Right atrium auricular region (tissue), 2 donors: ENCODE measurements at places on chromosomes 11 and 22. TPM values are rescaled to one million over a fixed set of nuclear protein-coding genes. Genes with fewer than 3 reads are reported as not detected.

- no peak for DNase-seq
Observed at GRCh38 chr11:79276736-79277325, 164.0 kb downstream of the TENM4 start.

GRCh38 chr11:90465553-90465952 lies 242.7 kb upstream of the CHORDC1 start:
- DNase-seq: no peak

DNA sequence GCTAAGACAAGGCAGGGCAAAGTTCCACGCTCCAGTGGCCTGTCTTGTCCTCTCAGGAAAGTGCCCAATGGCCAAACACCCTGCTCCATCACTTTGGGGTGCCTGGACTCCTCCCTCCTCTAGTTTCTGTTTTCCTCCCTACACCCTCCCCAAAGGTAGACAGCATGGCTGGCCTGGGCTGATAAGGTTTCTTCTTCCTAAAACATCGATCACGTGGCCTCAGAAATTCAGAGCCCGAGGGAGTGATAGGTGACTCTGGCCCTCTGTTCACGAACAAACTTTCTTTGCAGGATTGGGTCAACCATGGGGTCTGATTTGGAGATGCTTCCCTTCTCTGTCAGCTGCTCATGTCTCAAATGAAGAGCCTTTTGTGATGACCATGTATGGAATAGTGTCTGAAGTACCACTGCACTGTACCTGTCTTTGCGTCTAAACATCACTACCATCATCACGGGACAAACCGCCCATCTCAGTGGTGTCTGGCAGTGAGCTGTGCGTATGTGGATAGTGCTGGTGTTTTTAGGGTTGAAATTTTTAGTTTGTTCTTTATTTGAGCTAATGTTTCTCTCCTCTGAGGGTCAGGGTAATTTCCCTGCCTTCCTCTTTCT lies 6.1 kb downstream of the MICAL2 start:
- DNase-seq: no peak

DNA sequence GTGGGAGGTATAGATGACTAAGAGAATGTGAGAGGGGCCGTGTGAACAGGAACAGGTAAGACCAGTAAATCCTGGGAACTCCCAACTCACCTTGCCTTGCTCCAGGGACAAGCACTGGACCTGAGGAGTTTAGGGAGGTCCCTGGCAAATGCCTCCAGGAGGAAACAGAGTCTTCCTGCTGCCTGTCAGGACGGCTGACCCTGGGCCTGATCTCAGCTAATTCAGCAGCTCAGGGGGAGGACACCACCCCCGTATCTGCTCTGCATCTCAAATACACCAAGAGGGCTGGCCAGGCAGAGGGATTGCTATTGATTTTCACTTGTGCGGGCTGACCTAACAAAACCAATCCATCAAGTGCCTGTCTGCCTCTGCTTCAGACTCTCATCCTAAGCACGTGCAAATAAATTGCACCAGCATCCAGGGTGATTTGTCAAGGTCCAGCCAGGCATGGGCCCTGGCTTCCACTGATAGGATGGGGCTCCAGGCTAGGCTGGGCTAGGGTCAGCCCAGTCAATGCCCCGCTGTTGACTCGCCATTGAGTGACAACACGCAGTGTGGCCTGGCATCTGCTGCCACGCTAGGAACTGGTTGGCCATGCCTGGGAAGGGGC lies 20.3 kb downstream of the UQCR10 start:
- no peak for DNase-seq

- no peak for DNase-seq
Observed at GRCh38 chr11:125346179-125346530, 149.9 kb downstream of the FEZ1 start.

DNA sequence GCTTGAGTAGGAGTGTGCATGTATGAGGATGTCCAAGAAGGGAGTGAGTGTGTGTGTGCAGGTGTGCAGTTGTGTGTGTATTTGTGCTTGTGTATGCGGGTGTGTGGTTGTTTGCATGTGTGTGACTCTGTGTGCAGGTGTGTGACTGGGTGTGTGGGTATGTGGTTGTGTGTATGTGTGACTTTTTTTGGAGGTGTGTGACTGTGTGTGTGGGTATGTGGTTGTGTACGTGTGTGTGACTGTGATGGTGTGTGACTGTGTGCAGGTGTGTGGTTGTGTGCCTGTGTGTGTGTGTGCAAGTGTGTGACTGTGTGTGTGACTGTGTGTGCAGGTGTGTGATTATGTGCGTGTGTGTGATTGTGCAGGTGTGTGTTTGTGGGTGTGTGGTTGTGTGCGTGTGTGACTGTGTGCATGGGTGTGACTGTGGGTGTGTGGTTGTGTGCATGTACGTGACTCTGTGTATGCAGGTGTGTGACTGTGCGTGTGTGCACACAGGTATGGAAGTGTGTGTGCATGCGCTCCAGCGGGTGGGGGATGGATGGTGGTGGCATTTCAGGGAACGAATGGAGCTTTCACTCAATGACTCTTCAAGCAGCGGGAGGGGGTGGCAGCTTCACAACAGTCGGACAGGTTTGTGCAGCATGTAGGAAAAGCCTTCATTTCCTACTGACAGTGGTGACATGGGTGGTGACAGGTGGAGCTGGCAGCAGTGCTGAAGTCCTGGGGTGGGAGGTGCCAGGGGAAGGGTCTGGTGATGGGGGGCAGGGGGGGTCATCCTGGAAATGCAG lies 47.6 kb downstream of the CACNA1I start:
- DNase-seq: no peak

DNA sequence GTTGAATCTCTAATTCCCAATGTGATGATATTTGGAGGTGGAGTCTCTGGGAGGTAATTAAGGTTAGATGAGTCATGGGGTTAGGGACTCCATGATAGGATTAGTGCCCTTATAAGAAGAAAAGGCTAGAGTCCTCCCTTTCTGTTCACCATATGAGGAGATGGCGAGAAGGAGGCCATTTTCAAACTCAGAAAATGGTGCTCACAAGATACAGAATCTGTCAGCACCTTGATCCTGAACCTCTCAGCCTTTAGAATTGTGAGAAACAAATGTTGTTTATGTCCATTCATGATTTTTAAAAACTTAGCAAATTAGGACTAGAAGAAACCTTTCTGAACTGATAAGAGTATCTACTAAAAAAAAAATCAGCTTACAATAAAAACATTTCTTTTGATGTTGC lies 57.7 kb upstream of the RASSF10 start:
- no peak for DNase-seq

- no peak for DNase-seq
Observed at GRCh38 chr11:27282806-27283205, 80.2 kb downstream of the CCDC34 start.

GRCh38 chr11:10990637-10991193 lies 132.9 kb upstream of the ZBED5 start:
- no peak for DNase-seq

- DNase-seq: no peak
Observed at GRCh38 chr11:70381872-70382861, 16.2 kb upstream of the CTTN start.

GRCh38 chr22:20305894-20306645 lies 13.8 kb downstream of the DGCR6L start:
- DNase-seq: no peak

DNA sequence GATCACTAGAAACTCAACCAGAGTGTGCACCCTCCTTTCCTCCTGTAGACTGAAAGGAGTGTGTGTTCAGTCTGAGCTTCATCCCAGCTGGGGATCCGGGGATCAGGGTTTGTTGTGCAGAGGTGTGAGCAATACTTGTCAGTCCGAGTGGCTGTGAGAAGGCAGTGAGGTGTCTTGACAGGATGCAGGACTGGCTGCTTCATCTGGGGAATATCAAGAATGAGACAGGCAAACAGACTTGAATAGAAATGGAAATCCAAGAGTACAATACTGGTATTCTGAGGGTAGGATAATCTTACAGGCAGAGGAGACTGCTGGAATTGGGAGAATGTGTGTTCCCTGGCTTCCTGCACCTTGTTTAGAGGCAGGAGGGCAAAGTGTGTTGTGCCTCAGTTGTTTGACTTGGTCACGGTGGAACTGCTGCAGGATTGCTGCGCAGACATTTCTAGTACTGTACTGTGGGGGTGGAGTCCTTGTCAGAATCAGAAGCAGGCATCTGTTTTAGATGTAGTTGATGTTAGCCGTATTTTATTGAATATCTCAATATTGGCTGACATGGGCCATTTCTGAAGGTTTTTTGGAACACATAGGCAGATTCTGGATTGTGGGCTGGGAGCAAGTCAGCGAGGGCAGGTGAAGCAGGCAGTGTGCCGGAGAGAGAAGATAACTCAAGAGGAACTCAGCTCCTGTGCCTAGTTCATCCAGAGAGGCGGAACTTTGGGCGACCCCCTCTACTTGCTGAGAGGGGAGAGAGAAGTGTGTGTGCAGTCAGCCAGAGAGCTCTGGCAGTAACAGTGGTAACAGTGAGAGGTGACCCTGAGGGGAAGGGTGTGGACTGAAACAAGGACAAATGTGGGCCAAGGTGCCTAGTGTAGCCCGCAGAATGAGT lies 27.1 kb upstream of the GRK2 start:
- DNase-seq: no peak

- no peak for DNase-seq
Observed at GRCh38 chr22:32079130-32080089, 36.3 kb downstream of the SLC5A1 start.

DNA sequence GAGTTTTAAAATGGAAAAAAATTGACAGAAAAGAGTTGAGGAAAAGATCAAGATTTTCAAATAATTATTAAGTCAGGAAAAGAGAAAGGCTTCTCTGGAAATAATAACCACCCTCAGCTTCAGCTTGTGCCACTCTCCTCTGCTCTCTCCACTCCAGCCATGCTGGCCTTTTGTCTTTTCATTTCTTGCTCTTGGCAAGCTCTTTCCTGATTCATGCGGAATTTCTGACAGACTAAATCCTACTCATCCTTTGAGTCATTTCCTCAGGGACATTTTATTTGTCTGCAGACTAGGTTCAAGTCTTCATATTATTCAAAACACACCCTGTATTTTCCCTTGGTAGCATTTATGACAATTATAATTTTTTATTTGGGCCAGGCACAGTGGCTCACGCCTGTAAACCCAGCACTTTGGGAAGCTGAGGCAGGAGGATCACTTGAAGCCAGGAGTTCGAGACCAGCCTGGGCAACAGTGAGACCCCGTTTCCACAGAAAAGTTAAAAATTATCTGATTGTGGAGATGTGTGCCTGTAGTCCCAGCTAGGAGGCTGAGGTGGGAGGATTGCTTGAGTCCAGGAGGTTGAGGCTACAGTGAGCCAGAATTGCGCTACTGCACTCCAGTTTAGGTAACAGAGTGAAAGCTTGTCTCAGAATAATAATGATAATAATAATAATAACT lies 7.8 kb upstream of the P4HA3 start:
- no peak for DNase-seq

DNA sequence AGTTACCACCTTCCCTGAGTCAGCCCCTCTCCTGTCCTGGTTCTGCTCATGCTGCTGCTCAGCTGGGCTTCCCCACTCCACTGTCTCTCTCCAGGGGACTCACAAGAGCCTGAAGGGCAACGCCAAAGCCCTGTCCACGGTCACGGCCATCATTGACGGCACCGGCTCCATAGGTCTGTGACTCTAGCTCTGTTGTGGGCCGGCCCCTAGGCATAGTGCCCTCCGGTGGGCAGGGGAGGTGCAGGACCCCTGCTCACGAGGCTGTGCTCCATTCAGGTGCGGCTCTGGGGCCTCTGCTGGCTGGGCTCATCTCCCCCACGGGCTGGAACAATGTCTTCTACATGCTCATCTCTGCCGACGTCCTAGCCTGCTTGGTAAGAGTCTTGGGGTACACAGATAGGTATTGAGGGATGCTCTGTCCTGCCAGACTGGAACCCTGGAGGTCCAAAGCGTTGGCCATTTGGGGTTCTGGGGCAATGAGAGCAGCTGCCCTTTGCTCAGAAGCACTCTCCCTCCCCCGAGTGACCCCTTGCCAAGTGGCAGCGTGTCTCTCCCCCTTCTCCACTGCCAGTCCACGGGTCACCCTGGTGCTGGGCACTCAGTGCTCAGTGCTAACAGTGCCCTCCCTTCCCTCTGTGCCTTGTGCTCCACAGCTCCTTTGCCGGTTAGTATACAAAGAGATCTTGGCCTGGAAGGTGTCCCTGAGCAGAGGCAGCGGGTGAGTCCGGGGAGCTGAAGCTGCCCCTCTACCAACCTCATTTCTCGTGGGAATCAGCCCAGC lies 22.4 kb downstream of the SLC37A2 start:
- DNase-seq: peak; percentile 53

- no peak for DNase-seq
Observed at GRCh38 chr11:56910785-56911184, 77.9 kb upstream of the OR5AK2 start.

DNA sequence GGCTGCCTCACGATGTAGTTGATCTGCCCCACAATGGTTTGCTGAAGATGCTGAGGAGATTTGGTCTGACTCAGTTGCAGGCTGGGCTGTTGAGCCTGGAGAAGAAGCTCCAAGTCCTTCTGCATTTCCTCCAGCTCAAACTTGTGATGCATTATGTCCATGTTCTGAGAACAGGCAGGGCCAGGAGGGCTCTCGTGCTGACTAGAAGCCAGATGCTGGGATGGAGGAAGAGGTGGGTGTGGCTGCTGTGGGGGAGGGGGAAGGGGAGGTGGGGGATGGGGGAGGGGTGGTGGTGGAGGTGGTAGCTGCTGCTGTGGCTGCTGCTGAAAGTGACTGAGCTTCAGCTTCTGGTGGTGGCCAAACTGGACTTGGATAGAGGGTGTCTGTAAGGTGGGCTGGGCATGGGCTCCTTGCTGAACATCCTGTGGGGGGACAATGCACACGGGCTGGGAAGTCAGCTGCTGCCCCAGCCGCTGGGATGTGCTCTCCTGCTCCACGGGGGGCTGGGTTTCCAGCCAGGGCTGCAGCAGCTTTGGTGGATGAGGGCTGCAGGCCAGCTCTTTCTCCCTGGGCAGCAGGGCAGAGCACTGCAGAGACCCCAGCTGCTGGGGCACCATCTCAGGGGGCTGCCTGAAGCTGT lies 42.1 kb downstream of the TRIM66 start:
- no peak for DNase-seq

DNA sequence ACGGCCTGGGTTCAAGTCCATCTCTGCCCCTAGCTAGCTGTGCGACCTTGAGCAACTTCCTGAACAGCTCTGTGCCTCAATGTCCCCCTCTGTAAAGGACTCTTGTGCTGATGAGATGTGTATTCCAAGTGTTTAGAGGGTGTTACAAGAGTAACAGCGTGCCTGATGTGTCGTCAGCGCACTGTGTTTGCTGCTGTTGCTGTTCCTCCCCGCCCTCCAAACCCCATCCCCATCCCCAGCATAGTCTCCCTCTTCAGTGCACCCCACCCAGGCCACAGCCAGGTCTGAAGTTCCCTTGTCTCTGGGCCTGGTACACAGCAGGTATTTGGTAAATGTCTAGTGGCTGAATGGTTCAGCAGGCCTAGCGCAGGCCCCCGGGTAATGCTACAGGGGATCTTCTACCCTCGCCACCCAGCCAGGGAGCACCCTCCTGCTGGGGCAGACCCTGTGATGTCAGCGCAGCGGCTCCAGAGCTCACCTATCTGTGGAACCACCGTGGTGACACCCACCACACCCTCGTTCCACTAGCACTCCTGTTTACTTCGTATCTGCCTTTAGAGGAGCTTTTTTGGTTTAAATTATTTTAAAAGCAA lies 10.3 kb downstream of the CBX7 start:
- DNase-seq: no peak

GP1BB gene
- 25.8 TPM for total RNA-seq

MS4A1 gene
- not detected for total RNA-seq

MMP10 gene
- total RNA-seq: not detected

GRAMD1B gene
- total RNA-seq: 3.8 TPM

RASD2 gene
- 0.94 TPM for total RNA-seq

TIMP3 gene
- 711 TPM for total RNA-seq

DDX25 gene
- not detected for total RNA-seq

AASDHPPT gene
- 42.7 TPM for total RNA-seq

RAG2 gene
- not detected for total RNA-seq

MYOD1 gene
- not detected for total RNA-seq

TMEM121B gene
- 1.1 TPM for total RNA-seq

PAMR1 gene
- total RNA-seq: 8.6 TPM

LDHAL6A gene
- total RNA-seq: not detected

OR5D18 gene
- total RNA-seq: not detected
